HFFc6 (cell line): ENCODE measurements at places on chromosomes 11 and 22. TPM values are rescaled to one million over a fixed set of nuclear protein-coding genes. Genes with fewer than 3 reads are reported as not detected.

DNA sequence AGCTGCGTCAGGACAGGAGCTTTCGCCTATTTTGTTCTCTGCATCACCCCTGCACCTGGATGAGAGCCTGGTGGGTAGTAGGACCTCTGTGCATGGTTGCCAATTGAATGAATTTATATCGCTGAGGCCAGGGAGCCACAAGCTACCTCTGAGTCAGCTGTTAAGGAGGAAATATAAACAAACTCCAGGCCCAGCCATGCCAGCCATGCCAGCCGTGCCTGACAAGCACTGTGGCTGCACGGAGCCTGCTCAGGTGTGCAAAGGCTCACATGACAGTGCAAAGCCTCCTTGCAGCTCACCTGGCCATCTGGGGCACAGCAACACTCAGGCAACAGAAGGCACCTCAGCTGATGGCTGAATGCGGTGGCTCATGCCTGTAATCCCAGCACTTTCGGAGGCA is 33.7 kb upstream of the LINC01488 start:
- DNase-seq: peak; percentile 10

- no peak for DNase-seq
These were observed 22.6 kb downstream of the FADS2 start for GRCh38 chr11:61850687-61851086.

DNA sequence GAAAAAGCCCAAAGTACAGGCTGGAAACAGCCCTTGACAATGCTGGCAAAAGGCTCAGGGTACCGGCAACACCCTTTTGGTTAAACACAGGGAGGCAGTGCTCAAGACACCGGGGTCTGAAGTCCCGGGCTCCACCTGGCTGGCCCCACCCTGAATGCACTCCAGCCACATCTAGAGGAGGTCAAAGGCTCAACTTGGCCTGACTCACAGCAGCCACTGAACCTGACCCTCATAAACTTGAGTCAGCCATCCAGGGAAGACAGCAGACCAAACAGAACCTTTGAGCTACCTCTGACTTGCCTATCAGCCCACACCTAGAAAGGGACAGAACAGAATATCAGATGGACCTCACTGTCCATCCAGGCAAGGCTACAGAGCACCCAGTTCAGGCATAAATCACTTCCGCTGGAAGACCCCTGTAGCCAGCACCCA is 3.8 kb downstream of the CFL1 start:
- DNase-seq: no peak

- DNase-seq: no peak
These were observed 645.6 kb upstream of the LUZP2 start for GRCh38 chr11:23851216-23851615.

GRCh38 chr11:124085997-124086846 is 29.0 kb upstream of the VWA5A start:
- no peak for DNase-seq

GRCh38 chr22:41898645-41899044 is 16.2 kb downstream of the SHISA8 start:
- DNase-seq: no peak

- DNase-seq: no peak
These were observed 235.4 kb downstream of the KIRREL3 start for GRCh38 chr11:126765196-126765595.

- no peak for DNase-seq
These were observed 31.4 kb downstream of the PPIL2 start for GRCh38 chr22:21697021-21697771.

GRCh38 chr11:11157185-11157584 is 195.9 kb downstream of the CSNK2A3 start:
- DNase-seq: peak; percentile 21

DNA sequence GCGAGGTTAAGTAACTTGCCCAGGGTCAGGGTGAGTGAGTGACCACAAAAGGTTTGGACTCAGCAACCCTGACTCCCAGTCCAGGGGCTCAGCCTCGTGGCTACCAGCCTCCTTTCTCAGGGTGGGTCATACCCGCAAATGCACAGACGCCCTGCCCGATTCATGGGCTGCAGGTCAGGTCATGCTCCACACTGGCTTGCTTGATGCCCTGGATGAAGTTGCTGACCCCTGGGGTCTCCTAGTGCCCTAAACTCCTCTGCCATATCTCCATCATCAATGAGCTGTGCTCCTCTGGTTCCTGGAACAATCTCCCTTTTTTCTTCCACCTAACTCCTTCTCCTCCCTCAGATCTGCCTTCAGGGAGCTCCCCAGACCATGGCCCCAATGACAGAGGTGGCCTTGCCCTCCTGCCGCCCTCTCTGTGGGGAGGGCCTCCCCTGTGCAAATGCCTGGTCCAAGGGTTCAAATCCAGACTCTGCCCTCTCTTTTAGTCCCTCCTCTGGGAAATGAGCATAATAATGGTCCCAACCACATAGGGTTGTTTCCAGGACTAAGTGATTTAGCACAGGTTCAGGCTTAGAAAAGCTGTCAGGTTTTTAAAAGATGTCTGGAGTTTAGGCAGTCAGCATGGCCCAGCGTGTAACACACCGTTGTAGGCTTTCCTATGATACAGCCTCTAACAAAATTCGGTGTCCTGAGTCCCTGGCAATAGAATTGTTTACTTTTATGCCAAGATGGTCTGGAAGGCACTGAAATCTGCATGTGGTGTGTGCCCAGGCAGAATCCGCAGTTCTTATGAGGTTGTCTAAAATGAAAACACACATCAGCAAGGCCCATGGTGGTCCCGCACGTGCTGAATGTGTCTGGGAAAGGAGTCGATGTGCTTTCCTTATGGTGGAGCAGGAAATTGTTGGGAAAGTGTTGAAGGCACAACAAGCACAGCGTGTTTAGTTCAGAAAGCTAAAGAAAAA is 63.6 kb downstream of the CD82 start:
- no peak for DNase-seq

DNA sequence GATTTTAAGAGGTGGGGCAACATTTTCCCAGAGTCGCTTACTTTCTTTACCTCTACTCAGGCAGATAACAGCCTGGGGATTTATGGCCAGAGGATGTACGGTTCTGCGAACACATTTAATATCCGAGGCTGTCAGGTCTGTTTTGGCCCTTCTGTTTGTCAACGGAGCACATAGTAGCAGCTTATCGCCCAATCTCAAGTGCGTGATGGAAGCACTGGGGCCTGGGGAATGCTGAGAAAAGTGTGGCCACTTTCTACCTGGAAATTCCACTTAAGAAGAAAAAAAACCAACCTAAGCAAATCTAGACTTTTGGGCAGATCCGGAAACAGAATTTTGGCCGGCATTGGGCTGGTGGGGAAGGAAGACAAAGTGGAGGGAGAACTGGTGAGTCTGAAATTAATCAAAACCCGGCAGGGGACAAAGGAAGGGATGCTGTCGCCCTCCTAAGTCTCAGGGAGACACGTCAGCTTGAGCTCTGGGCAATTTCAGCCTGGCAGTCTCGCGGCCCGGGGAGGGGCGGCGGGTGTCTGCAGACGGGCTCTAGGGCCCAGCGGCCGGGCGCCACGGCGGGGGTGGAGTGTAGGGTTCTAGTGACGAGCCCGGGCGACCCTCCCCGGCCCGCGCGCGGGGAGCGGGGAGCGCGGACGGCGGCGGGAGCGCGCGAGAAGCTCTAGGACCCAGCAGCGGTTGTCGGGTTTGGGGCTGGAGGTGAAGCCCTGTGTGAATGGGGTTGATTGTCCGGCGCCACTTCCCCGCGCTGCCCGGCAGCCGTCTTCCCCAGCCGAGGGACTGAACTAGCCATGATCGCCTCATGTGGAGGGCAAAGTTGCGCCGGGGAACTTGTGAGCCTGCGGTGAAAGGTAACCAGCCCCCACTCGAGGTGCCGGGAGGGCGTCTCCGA is at the start of gene AMOTL1:
AMOTL1 (plus strand) TSS at position 656 of the 901 bp plus-strand sequence; CDS start at position 812, 156 bp downstream.
- DNase-seq: peak; percentile 75

DNA sequence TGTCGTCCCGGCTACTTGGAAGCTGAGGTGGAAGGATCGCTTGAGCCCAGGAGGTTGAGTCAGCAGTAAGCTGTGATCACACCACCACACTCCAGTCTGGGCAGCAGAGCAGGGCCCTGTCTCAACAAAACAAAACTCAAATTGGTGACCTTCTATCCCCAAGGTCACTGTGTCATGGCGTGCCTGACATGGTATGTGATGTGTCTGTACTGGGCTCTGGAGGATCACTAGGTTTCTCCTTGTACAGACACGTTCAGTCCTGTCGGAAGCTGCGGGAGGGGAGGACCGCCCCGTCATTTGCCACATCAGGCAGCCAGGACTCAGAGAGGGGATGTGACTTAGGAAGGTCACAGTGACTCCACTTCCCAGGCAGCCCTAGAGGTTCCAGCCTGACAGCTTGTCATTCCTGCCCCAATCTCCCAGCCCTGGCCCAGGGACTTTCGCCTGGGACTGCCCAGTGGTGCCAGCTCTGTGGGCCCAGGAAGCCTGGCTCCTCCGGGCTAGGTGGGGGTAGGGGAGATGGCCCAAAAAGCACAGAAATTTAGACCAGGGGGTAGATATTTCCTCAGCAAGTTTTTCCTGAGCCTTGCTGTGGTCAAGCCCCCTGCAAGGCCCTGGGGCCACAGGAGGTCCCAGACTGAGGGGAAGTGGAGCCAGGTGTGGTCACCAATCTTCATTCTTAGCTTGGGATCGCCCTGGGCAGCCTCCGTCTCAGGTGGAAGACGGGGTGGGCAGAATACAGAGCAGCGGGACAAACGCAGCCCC is 53.2 kb downstream of the TRIOBP start:
- peak; percentile 78 for DNase-seq

DNA sequence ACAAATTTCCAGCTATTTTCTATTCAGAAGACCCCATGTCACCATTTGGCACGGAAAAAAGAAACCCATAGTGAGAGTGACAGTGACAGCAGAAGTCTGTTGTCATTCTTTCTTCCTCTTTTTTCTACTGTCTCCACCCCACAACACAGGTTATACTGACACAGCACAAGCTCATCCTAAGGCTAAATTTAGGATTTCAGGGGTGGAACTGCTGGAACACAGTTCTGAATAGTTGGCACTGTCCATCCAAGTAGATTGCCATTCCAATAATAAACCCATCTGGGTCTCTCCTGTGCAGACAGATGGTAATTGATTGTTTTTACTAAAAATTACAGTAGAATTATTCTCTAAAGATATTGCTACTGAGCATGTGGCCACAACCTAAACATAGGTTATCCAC is 95.2 kb upstream of the C11orf87 start:
- no peak for DNase-seq

GRCh38 chr11:10699072-10699471 is 5.5 kb upstream of the IRAG1 start:
- DNase-seq: no peak

- peak; percentile 60 for DNase-seq
These were observed 999 bp downstream of the TSKU start for GRCh38 chr11:76783896-76784813.

DNA sequence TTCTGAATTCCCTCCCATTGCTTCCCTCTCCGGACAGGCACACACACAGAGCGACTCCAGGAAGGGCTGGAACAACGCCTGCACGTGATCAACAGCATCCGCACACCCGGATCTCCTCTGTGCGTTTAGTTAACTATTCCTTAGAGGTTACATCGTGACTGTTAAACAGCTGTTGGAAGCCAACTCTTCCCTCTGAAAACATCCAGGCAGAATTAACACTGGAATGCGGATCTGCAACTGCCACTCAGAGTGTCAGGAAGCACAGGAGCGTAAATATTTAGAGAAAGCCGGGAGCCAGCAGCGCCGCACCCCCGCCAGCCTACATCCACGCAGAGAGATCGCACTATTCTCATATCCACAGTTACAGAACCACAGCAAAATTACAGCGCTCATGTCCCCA is 46.2 kb downstream of the SHANK2 start:
- DNase-seq: no peak

Gene LYVE1
- total RNA-seq: 0.18 TPM in 1 of 2 replicates, not detected in the other

Gene USP35
- 9.6 to 10.6 TPM (median 9.6 TPM) in 3 replicates for total RNA-seq

Gene NCAPD3
- 20.2 to 32.7 TPM (median 28.7 TPM) in 3 replicates for total RNA-seq

Gene TEX54
- not detected in 3 replicates for total RNA-seq

Gene CRYBB2
- total RNA-seq: 0.27 to 0.51 TPM (median 0.28 TPM) in 3 replicates

Gene ZC3H7B
- total RNA-seq: 111 to 134 TPM (median 119 TPM) in 3 replicates

Gene GP1BB
- 0.30 to 0.48 TPM in 2 of 3 replicates, not detected in the other for total RNA-seq

Gene ACR
- not detected in 2 replicates for total RNA-seq

Gene GRM5
- not detected in 3 replicates for total RNA-seq

Gene BACE1-AS
- 4.9 and 6.2 TPM in 2 replicates for total RNA-seq

Gene TTLL12
- total RNA-seq: 34.6 to 42.4 TPM (median 37.9 TPM) in 3 replicates
